Stimulated activated CD8-positive, alpha-beta memory T cell treated with anti-CD3 and anti-CD28 coated beads, Interleukin-7, amount 100 ng/mL, for 24 hours (primary cell): ENCODE measurements at places on chromosomes 3 and 15.

DNA sequence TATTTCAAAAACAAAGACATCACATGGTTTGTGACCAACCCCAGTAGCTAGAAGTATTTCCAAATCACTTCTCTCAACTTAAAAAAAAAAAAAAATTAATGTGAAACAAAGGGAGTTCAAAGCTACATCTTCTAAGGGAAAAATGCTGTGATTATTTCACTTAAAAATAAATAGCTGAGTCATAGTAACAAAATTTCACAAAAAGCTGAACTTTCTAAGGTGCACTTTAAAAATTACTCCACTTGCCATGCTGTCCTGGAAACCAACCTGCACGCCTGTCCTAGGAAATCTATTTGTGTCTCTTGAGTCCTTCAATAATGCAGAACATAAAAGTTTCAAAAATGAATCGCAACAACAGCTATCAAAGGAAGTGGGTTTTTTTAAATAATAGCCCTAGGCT, 1.8 kb downstream of the ACAP2 start:
- no peak for DNase-seq

DNA sequence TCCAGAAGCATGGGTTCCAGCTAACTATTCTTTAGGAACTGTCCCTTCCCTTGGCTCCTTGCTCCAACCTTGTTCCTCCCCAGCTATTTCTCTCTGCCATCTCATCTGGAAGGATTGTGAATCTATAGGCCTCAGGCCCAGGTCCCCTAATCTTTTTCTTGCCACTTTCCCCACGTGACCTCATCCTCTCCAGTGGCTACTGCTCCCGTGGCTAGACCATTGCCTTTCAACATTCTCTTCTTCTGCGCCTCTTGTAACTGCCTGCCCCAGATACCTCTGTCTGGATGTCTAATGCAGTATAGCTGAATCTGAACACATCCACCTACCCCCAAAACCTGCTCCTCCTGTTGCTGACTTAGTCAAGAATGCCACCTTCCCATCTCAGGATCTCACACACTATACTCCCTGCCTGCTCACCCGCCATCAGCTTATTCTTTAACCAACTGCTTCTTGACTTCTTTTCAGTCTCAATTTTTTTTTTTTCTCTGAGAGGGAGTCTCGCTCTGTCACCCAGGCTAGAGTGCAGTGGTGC, 5.2 kb downstream of the GPX1 start:
- no peak for DNase-seq

- DNase-seq = no peak
Measured at GRCh38 chr15:35737441-35737840, 191.5 kb upstream of the DPH6 start.

GRCh38 chr15:36362509-36362915, 216.9 kb upstream of the CDIN1 start:
- no peak for DNase-seq

DNA sequence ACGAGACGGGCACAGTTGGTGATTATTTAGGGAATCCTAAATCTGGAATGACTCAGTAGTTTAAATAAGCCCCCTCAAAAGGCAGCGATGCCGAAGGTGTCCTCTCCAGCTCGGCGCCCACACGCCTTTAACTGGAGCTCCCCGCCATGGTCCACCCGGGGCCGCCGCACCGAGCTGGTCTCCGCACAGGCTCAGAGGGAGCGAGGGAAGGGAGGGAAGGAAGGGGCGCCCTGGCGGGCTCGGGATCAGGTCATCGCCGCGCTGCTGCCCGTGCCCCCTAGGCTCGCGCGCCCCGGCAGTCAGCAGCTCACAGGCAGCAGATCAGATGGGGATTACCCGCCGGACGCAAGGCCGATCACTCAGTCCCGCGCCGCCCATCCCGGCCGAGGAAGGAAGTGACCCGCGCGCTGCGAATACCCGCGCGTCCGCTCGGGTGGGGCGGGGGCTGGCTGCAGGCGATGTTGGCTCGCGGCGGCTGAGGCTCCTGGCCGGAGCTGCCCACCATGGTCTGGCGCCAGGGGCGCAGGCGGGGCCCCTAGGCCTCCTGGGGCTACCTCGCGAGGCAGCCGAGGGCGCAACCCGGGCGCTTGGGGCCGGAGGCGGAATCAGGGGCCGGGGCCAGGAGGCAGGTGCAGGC, 318.0 kb downstream of the FGF12 start:
- no peak for DNase-seq

DNA sequence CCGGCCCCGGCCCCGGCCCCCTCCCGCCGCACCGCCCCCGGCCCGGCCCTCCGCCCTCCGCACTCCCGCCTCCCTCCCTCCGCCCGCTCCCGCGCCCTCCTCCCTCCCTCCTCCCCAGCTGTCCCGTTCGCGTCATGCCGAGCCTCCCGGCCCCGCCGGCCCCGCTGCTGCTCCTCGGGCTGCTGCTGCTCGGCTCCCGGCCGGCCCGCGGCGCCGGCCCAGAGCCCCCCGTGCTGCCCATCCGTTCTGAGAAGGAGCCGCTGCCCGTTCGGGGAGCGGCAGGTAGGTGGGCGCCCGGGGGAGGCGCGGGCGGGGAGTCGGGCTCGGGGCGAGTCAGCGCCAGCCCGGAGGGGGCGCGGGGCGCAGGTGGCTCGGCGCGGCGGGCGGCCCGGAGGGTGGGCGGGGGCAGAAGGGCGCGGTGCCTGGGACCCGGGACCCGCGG, 352 bp downstream of the CHRD start:
- DNase-seq = no peak

DNA sequence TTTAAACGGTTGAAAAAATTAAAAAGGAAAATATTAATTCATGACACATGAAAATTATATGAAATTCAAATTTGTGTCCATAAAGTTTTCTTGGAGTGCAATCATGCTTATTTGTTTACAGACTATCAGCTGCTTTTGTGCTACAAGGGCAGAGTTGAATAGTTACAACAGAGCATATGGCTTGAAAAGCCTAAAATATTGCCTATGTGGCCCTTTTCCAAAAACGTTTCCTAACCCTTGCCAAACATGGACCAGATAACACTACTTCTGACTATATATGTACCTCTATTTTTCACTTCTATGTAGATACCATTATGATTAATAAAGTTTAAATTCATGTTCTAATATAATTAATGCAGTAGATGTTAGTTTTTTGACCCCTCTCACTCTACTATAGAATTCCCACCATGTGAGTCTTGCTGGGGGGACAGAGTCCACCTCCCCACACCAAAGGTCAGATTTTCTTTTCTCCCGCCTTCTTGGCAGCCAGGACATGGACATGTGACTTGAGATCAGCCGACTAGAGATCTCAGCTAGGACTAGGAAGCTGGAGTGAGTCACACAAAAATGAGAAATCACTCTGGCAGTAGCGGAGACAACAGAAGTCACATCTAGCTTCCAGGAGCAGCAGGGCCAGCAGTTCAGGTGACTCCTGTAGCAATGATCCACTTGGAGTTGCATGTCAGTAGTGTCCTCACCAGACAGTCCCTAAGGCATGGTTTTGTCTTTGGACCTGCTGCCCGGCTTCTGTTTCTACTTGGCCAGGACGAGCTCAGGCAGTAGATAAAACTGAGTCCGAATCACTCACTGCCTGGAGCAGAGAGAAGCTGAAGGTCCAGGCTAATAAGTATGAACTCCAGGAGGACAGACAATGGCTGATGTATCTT, 22.4 kb downstream of the CIAO2A start:
- no peak for DNase-seq

GRCh38 chr3:169659820-169660674, 3.5 kb downstream of the MECOM start:
- no peak for DNase-seq

GRCh38 chr3:59957150-59957549, 907.3 kb upstream of the CFAP20DC start:
- no peak for DNase-seq

- DNase-seq = no peak
Measured at GRCh38 chr3:71701251-71701762, 23.9 kb downstream of the EIF4E3 start.

GRCh38 chr3:54940971-54941370, 13.1 kb upstream of the LRTM1 start:
- DNase-seq = no peak

GRCh38 chr3:49020330-49021212, 1.4 kb upstream of the NDUFAF3 start:
- DNase-seq = no peak

GRCh38 chr3:20302766-20303165, 116.8 kb upstream of the SGO1 start:
- no peak for DNase-seq

- no peak for DNase-seq
Measured at GRCh38 chr3:127688416-127689265, 15.9 kb downstream of the ABTB1 start.

GRCh38 chr15:45093013-45093412, 21.0 kb downstream of the DUOX2 start:
- DNase-seq = no peak

GRCh38 chr3:181316482-181316881, 326.9 kb upstream of the DNAJC19 start:
- no peak for DNase-seq

DNA sequence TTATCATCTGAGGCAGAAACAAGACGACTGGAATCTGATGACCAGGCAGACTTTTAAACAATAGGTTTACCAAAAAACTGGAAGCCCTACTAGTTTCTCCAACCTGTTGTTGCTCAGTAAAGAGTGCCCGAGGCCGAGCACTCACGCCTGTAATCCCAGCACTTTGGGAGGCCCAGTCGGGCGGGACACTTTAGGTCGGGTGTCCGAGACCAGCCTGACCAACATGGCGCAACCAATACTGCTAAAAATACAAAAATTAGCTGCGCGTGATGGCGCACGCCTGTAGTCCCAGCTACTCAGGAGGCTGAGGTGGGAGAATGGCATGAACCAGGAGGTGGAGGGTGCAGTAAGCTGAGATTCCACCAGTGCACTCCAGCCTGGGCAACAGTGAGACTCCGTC, 1.1 kb upstream of the WDR5B start:
- no peak for DNase-seq

- no peak for DNase-seq
Measured at GRCh38 chr15:90819850-90820249, 48.5 kb upstream of the FURIN start.

- no peak for DNase-seq
Measured at GRCh38 chr3:40913641-40914040, 285.7 kb upstream of the CTNNB1 start.

DNA sequence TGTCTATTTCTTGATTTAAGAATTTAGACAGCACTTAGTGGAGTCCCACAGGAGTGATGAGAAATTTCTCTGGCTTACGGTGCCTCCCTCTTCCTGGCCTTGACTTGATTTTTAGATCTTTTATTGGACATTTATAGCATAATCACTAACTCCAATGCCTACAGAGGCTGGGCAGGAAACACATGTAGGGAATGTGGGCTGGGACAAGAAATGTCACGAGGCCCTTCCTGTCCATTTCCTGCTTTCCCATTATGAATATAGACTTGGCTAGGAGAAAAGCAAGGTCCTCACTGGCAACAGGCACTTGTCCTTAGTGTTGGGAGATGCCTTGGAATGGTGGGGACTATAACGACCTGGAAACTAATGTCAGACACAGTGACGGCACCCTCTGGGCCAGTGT, 100.3 kb downstream of the MYLK start:
- DNase-seq = no peak

DNA sequence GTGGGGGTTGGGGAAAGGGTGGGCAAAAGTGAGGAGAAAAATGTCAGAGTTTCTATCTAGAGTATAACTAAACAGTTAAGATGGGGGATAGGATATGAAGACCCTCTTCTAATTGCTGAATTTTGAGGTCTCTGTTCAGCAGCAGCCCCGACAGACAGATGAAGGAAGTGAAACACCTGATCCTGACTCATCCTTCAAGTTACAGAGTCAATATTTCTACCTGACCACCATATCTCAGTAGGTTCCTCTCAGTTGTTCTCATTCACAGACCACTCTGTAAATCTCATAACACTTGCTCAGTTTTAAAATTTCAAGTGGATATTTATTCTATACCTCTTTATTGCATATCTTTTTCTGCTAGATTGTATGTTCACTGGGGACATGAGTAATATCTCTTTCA, 69.5 kb downstream of the CCDC54 start:
- DNase-seq = no peak

DNA sequence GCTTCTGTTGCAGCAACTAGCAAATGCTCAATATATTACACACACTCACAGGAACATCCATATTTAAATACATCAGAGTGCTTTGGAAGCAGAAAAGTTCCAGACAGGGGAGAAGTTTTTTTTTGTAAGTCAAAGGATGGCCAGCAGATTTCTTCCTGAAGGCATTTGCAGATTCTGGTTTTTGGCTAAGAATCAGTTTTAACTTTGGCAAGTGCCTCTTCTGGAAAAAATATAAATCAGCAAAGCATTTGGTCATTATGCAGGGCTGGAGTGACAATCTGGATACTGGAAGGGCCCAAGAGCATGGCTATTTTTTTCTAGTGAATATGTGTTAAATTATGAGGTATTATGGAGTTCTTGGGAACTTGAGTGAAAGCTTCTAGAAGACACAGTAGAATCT, 495.3 kb upstream of the ARPP21 start:
- DNase-seq = no peak

- no peak for DNase-seq
Measured at GRCh38 chr3:182370949-182371348, 422.4 kb upstream of the ATP11B start.

GRCh38 chr3:194051366-194052149, 84.4 kb upstream of the HES1 start:
- no peak for DNase-seq

DNA sequence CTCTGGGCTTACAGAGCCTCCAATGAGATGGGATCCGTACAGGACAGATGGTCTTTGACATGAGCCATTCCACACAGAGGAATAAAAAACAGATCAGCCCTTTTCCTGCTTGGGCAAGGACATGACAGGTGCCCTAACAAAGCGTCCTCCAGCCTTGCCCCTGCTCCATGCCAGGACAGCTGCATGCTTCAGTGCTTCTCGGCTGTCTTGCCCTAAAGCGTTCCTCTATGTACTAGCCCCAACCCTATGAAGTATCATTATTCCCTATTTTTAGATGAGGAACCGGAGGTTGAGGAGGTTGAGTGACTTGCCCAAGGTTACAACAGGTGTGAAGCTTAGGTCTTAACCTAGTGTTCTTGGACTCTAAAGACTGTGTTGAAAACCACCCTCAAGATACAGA, 10.5 kb downstream of the POMGNT2 start:
- DNase-seq = no peak

DNA sequence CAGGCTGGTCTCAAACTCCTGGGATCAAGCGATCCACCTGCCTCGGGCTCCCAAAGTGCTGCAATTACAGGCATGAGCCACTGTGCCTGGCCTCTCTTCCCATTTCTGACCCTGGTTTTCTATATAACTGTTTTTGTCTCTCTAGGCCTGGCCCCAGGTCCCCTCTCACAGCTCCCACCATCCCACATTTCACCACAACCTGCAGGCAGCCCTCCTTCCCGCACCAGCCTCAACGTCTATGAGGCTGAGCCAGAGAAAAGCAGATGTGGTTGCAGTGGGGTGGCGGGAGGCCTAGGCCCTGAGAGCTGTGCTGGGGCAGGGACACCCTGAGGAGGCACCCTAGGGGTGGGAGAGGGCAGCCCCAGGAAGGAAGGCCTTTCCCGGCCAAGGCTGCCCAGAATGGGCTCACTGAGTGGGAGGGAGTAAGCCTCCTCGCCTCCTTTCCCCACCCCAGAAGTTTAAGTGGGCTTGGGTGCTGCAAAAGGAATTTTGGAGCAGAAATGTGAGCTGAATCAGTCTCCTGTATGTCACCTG, 99.7 kb downstream of the LSM3 start:
- no peak for DNase-seq
